ENCODE measurements at places on chromosomes 2 and 18.

DNA sequence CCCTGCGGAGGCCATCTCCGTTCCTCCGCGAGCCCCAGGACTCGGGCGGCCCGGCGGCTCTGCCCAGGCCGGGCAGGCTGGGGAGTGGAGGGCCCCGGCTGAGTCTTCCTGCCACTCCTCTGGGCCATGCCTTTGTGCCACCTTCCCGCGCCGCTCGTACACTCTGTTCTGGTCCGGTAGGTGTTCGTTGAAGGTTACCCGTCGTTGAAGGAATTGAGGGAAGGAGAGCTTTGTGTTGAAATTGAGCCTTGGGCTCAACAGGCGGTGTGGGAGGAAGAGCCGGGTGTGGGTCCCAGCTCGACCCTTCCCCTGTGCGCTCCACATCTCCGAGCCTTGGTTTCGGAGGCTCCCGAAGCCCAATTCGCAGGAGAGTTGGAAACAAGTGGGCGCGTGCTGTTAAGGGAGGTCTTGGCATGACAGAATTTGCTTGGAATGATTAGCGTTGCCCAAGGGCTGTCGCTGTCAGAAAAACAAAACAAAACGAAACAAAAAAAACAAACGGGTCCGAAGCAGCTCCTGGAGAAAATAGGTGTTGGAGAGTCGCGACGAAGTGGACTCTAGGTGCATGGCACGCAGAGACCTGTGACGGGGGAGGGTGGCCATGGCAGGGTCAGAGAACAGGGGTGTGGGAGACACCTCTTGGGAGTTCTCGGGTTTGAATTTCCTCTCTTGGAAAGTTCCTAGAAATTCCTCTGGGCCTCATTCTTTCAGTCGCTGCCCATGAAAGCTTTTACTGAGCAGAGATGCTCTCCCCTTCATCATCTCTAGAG is 1.2 kb upstream of the MZT2A start:
- no peak for DNase-seq

- no peak for DNase-seq
Measured at GRCh38 chr2:222895144-222895543, 34.3 kb downstream of the ACSL3 start.

GRCh38 chr2:157809212-157809611 is 66.9 kb downstream of the ACVR1 start:
- DNase-seq, result no peak

DNA sequence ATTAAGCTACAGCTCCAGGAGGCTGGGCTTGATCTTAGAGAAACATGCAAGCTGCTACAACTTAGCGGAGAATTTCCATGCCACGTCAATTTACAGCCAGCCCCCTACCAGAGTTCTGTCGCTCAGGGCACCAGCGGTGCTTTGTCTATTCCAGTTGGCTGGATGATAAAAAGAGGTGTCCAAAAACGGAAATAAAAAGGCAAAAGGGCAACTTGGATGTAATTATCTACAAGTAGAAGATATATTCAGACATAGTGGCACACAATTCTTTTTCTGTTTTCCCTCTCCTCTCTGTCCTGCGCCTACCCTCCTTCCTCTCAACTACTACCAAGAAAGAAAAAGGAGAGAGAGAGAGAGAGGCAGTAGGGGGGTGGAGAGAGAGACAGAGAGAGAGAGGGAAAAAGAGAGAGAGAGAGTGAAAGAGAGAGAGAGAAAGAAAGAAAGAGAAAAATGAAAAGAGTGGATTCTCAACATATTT is 363 bp upstream of the RFTN2 start:
- no peak for DNase-seq

GRCh38 chr18:35508030-35508429 is 10.3 kb upstream of the INO80C start:
- DNase-seq, result no peak

- DNase-seq, result no peak
Measured at GRCh38 chr2:219886615-219887014, 259.2 kb downstream of the SLC4A3 start.

DNA sequence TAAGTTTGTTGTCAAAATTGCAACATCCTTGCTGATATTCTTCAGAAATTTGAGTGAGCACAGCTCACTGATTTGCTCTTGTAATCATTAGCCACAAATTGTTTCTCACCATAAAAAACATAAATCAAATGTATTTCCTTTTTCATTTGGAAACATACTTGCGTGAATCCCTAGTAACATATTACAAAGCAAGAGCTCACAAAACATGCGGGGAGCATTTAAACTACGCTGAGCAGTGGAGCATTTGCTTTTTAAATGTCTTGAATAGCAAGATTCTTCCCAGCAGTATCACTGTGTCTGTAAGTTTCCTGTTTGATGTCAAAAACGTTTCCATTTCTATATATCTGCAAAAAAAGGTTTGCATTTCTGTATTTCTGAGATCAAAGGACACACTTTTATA is 788.3 kb upstream of the SALL3 start:
- DNase-seq, result no peak
